ENCODE measurements at places on chromosomes 4 and X. TPM values are rescaled to one million over a fixed set of nuclear protein-coding genes. Genes with fewer than 3 reads are reported as not detected.

Gene ZCCHC18
- total RNA-seq, result 1.8 TPM

Gene HDX
- total RNA-seq, result 5.5 TPM

Gene TEX11
- not detected for total RNA-seq

Gene MXRA5
- total RNA-seq, result not detected

Gene STARD8
- total RNA-seq, result 6.1 TPM

Gene ATP6AP1
- total RNA-seq, result 62.0 TPM

Gene FMR1NB
- not detected for total RNA-seq

Gene SYN1
- total RNA-seq, result 0.09 TPM

Gene RNF150
- 0.09 TPM for total RNA-seq

Gene GAGE13
- not detected for total RNA-seq

Gene C4orf36
- total RNA-seq, result not detected

Gene PDZD4
- total RNA-seq, result 0.09 TPM

Gene ADH6
- total RNA-seq, result not detected

Gene SPACA5B
- not detected for total RNA-seq

Gene ASB9
- 7.6 TPM for total RNA-seq

Gene AADAT
- total RNA-seq, result 0.81 TPM

Gene SLIT2
- 36.4 TPM for total RNA-seq

Gene GYPE
- total RNA-seq, result not detected
